Germinal center (tissue), 1 donor: ENCODE measurements at places on chromosomes 2 and 18.

DNA sequence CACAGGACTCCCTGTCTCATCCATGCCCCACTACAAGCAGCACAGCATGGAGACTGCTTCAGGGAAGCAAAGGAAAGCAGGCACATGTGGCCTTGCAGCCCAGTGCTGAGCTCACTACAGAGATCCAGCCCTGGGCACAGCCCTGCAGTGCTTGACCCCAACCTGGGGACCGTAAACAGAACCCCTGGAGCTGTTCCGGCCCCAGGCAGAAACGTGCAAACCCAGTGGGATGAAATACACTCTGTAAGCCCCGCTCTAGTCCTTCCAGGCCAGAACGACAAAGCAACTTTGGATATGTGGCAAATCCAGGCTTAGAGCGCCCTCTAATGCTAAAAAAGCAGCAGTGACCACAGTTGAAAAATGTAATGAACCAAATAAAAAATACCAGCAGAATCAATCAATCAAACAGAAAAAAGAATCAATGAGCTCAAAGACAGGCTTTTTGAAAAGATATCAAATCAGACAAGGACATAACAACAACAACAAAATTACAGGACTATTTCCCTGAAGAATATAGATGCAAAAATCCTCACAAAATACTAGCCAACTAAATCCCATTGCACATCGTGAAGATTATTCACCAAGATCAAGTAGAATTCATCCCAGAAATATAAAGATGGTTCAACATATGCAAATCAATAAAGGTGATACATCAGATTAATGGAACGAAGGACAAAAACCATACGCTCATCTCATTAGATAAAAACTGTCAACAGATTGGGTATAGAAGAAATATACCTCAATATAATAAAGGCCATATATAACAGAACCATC, 45.6 kb downstream of the ZNF519 start:
- DNase-seq = peak; percentile 30

DNA sequence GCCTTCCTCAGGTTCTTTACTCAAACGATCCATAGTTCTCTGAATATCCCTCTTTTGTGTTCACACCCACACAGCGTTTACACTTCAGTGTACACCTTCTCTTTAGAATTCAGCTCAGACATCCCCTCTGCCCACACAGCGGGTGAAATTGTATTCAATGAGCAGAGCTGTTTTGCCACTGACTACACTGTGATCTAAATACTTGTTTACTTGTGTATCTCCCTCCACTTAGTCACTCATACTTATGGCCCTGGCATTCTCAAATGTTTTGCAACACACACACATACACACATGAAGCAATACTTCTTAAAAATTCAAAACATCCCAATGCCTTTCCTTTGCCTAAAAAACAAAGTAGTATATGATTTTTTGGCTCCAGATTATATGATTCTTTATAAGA, 297.1 kb downstream of the TMX3 start:
- no peak for DNase-seq

- no peak for DNase-seq
Observed at GRCh38 chr2:134980639-134981038, 62.0 kb downstream of the CCNT2 start.

DNA sequence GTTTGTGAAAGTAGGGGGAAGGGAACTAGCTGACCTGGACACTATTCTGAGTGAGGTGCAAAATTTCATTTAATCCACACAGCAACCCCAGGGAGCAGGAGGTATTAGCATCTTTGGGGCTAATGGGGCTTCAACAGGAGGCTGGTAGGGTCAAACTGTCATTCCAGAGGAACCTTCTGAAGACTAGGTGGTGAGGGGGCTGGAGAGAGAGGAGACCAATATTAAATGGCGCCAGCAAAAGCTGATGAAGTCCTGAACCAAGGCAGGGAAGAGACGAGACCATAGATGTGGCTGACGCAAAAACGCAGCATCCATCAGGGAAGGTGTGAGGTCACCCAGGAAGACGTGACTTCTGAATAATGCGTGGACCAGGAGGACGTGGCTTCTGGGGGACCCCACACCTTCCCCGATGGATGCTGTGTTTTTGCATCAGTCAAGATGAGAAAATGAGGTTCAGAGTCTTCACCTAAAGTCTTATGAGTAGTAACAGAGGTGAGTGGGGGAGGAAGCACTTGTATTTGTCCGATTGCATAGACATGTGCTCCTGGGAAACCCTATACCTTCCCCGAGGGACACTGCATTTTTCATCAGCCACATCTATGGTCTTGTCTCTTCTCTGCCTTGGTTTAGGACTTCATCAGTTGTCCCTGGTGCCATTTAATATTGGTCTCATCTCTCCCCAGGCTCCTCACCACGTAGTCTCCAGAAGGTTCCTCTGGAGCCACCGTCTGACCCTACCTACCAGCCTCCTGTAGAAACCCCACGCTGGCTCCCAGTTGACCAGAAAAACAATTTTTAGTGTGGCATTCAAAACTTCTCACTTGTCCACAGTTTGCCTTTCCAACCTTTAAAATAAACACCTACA, 188.6 kb downstream of the MYCN start:
- no peak for DNase-seq

DNA sequence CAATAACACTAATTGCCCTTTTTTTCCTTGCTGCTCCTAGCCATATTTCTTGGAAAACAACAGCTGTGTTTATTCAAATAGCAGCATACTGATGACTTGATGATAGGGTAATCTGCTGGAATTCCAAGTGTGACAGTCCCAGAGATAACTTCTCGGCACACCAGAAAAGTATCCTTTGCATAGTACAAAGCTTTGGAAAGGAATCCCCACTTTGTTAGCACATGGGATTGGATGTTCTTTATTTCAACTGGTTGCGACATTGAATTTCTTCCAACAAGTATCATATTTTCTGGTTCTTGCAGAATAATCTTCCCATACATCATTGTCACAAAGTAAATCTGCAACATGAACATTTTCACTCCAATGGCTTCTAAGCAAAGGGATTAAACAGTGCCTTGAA, 445.8 kb upstream of the ACVR2A start:
- no peak for DNase-seq

GRCh38 chr2:201678401-201678800, 20.0 kb downstream of the MPP4 start:
- no peak for DNase-seq

DNA sequence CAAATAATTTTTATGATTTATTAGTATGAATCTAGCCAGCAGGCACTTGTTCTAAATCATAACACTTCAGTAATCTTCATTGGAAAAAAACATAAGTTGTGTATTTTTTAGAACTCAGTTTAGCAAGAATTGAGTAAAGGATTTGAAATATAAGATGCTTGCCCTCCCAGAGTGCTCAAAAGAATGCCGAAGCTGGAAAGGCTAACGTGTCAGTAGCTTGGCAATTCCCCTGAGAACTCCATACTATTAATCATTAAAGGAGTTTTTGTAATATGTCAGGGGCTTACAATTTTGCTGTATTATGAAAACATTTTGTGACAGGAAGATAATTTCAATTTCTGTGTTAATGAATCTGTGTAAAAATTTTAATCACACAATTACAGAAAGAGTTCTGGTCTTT, 122.7 kb downstream of the GULP1 start:
- no peak for DNase-seq
